ENCODE measurements at places on chromosomes 4 and X.

GRCh38 chrX:132375941-132376340, 112.9 kb downstream of the MBNL3 start:
- DNase-seq: peak; percentile 16

DNA sequence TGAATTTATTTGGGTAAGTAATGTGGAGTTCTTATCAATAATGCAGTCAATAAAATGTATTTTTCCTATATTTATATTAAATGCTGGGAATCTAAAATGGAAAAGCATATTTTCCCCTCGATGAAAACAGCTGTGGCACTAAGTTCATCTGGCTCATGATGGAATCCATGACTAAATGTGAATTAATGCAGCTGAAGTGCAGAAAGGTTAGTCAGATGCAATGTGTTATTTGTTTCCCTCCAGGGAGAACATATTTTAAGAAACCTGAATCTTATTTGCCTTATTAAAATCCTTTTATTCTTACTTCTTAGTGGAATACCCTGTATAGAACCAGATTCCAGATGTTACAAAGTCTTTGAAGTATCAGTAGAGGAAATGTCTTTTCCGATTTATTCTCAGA, 247.9 kb downstream of the ARHGAP24 start:
- DNase-seq: no peak

- DNase-seq: peak; percentile 83
Observed at GRCh38 chrX:21985332-21985777, 44.8 kb downstream of the SMS start.

DNA sequence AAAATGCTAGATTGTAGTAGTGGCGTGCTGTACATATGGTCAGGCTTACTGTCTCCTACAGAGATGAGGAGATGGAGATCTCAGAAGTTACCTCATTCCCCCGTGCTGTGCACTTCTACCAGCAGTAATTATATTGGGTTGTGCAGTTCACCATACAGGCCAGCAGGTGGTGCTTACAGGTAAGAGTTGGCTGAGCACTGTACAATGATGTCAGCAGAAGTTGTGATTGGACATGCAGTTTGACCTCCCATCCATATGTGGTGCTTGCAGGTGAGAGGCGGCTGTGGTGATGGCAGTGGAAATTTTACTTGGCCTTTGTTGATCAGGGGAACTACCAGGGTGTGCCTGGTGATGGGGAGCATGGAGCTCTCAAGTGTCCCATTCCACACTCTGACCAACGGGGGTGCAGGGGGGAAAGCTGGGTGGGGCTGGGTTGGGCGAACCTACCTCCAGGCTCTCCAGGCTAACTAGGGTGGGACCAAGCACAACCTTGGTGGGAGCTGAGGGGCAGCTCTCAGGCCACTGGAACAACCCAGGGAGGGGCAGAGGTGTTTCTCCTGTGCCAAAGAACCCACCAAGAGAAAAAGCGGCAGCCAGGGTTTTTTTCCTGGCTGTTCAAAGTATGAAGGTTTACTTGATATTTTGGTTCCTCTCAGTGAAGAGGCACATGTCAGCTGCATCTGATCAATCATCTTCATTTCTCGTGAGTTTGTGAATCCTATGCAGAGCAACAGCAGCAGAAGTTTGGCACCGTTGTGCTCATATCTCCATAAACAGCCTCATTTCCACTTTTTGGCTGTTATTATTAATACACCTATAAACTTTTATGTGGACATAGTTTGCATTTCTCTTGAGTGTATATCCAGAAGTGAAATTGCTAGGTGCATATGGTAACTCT, 73.8 kb upstream of the FREM3 start:
- DNase-seq: peak; percentile 90

GRCh38 chr4:99832321-99832720, 15.7 kb downstream of the DAPP1 start:
- no peak for DNase-seq

DNA sequence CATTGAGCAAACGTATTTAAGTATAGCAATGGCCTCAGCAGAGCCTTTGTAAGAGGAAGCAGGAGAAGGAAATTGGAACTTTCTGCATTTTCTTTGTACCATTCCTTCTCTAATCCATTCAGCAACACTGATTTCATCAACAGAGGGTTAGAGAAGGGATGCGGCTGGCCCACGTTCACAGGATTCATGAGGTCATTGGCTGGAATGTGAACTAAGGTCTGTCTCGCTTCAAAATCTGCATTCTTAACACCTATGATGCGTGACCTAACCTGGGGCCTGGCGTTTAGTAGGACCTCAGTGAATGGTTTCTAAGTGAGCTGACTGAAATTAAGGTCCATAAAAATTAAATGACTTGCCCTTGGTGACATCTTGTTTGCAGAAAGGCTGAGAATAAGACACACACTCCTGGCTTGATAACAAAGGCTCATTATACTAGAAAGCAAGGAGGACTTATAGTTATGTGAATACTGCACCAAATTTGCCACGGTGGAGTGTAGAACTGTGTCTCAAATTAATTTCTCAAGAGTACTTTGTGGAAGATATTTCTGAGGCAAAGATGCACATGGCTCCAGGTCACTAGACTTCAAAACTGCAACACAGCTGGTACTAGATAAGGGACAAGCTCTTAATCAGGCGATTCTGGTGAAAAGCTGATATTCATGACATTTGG, 25.4 kb downstream of the FGFBP1 start:
- no peak for DNase-seq

DNA sequence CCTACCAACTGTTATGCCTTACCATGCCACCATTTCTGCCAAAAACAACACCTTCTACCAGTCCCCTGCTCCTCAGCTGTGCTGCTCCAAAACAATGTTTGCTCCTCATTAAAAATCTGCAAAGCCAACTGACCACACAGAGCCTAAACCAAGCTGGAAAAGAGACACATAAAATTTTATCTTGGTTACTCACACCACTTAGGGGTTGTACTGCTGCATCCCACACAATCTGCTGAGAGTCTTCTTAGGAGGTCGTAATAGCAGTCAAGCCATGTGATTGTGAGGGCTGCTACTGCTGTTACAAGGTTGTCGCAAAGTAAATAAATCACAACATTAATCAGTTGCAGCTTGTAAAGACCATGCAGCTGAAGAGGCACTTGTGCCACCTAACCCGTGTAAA, 607.4 kb upstream of the FAM241A start:
- DNase-seq: no peak

GRCh38 chrX:13334491-13334890, 14.6 kb upstream of the ATXN3L start:
- DNase-seq: no peak

- DNase-seq: no peak
Observed at GRCh38 chr4:120517966-120518365, 404.6 kb downstream of the PRDM5 start.

DNA sequence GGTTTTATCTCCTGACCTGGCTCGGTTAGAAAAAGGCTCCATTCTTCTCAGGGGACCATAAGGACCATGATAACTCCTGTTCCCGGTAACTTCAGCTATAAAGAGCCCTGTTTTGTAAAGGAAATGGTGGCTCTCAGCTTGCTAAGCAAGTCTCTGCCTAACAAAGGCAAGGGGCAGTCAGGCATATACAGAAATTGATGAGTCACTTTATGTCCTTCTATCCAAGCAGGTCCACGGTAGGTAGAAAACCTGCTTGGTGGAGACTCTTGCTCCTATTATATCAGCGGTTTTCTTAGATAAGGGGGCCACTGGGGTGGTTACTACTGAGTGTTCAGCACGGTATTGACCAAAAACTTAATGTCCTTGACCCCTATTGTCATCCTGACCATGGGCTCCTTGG, 203.0 kb upstream of the KLF8 start:
- DNase-seq: no peak

DNA sequence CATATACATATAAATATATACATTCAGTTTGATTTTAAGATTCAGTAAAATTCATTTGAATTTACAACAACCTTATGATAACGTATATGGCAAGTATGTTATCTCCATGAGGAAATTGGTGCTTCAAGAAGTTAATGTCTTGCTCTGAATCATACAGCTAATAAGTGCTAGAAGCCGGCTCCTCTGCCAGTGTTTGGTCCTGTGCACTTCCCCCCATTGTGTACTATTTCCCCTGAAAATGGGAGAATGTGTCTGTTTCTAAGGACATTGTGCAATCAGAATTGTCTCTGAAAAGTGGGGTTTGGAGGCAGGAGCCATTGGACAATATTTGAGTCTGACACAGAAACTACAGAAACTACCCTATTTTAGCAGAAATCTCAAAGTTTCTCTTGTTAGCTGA, 135.9 kb downstream of the CPE start:
- no peak for DNase-seq

DNA sequence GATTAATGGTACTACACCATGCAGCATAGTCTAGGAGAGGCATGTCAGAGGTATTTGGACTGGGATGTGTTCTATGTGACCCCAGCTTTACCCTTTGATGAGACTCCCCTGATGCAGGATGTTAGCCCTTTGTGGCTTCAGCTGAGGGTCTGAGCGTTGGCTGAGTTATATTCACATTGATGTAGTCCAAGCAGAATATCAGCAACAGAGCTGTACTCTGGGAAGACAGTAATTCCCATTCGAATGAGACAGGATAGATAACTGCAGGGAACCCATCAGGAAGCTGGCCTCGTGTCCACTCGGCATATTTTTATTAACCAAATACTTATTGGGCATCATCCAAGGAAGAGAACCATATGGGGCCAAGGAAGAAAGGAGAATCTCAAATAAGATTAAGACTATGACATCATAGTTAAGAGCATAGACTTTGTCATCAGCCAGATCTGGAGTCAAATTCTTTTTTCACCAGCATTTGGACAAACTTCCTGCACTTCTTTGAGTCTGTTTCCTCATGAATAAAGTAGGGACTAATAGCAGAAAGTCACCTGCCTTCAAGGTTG, 198.1 kb downstream of the SOWAHB start:
- no peak for DNase-seq

DNA sequence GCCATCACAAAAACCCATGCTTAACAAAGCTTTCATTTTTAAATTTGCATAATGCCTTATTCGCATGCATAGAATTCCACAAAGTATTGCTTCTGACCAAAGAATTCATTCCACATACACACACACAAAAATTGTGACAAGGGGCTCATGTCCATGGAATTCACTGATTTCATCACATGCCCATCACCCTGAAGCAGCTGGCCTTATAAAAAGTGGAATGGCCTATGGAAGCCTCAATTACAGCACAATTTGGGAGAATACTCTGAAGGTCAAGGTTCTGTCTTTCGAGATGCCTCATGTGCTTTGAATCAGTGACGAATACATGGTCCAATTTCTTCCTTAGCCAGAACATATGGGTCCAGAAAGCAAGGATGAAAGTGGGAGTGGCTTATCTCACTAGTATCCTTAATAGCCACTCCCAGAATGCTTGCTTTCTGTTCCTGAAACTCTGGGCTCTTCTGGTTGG, 165.7 kb downstream of the KDR start:
- DNase-seq: no peak

DNA sequence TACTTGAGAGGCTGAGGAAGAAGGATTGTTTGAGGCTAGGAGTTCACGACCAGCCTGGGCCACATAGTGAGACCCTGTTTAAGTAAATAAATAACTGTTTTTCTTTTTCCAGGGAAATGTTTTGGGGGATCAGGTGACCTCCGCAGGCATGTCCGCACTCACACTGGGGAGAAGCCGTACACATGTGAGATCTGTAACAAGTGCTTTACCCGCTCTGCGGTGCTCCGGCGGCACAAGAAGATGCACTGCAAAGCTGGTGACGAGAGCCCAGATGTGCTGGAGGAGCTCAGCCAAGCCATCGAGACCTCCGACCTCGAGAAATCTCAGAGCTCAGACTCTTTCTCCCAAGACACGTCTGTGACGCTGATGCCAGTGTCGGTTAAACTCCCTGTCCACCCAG, 30.5 kb downstream of the ZBTB49 start:
- no peak for DNase-seq

GRCh38 chrX:30661228-30661627, 8.0 kb downstream of the GK start:
- DNase-seq: no peak

DNA sequence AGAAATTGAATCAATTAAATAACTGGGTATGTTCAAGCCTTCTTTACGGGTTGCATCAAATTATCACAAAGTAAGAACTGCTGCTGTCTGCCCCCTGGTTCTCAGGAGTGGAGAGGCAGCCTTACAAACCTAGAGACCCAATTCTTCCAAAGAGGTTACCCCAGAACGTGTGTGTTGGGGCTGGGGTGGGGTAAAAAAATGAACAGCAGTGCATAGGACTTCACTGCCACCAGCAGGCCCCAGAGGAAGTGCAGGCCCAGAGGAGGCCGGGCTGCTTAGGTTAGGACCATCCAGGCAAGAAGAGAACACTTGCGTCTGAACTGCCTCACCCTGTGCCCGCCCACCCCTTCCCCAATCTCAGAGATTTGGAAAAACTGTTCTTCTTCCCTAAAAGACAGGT, 1.5 kb upstream of the NWD2 start:
- DNase-seq: peak; percentile 10

- no peak for DNase-seq
Observed at GRCh38 chr4:3376266-3376665, 65.5 kb upstream of the HGFAC start.

DNA sequence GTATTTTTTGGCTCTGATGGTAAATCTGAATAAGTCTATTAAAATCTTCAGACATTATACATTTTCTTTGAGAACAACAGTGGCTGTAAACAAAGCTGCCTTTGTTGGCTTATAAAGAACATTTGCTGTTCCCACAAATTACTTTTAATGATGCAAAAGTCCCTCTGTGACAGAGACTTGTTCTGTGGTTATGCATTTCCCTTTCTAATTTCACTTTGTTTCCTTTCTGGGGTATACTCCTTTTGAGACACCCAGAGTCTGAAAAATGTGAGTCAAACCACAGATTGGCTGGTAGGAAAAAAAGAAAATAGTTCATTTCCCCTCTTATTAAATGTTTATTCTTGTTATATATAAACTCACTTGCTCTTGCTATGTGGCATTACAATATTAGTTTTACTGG, 402.4 kb downstream of the PACRGL start:
- no peak for DNase-seq

DNA sequence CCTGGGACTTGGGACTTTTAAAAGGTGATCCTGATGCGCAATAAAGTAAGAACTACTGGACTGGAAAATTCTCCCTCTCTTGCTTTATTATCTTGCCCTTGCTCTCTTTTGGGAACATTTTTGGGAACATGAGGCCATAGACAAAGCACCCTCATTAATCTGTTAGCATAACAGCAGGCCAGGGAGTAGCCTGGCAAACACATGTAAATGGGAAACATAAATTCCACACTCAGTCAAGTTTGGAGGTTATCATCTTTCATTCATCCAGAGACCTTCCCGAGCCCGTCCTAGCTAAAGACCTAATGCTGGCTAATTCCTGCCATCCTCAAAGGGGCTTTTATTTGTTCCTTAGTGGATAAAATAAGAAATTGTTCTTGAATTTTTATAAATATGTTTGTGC, 162.8 kb upstream of the ARX start:
- no peak for DNase-seq
